ENCODE measurements at places on chromosomes 16 and 17.

DNA sequence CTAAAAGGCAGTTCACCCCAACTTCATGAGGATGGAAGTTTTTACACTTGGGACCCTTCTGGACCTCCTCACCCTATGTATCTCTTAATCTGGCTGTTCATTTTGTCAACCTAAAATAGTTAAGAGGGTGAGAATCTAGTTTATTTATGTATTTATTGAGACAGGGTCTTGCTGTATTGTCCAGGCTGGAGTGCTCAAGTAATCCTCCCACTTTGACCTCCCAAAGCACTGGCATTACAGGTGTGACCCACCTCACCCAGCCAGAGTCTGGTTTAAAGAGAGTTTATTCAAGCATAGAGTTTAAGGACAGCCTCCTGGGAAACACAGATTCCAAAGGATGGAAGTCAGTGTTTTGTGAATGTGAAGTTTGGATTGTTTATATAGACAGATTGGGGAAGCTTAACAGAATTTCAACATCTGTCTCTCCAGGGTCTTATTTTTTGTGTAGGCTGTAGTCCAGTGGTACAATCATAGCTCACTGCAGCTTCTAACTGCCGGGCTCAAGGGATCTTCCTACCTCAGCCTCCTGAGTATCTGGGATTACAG lies 8.0 kb upstream of the APPBP2 start:
- no peak for DNase-seq

- DNase-seq: no peak
Observed at GRCh38 chr16:20681821-20682760, 15.4 kb downstream of the ACSM1 start.

DNA sequence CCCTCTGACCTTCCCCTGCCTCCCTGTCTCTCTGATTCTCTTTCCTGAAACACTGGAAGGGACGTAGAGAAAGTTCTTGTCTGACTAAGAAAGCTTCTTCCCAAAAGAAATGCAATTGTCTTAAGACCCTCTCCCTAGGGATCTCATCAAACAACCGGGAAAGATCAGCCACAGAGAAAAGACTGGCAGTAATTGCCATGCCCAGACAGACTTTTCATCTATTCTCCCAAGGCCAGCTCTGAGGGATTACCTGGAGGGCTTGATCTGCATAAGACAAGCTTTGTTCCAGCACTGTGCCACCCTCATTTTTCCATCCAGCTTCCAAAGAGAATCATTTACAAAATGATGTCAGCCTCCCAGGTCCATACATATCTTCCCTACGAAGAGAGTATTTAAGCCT lies 38.8 kb upstream of the HS3ST3A1 start:
- no peak for DNase-seq

DNA sequence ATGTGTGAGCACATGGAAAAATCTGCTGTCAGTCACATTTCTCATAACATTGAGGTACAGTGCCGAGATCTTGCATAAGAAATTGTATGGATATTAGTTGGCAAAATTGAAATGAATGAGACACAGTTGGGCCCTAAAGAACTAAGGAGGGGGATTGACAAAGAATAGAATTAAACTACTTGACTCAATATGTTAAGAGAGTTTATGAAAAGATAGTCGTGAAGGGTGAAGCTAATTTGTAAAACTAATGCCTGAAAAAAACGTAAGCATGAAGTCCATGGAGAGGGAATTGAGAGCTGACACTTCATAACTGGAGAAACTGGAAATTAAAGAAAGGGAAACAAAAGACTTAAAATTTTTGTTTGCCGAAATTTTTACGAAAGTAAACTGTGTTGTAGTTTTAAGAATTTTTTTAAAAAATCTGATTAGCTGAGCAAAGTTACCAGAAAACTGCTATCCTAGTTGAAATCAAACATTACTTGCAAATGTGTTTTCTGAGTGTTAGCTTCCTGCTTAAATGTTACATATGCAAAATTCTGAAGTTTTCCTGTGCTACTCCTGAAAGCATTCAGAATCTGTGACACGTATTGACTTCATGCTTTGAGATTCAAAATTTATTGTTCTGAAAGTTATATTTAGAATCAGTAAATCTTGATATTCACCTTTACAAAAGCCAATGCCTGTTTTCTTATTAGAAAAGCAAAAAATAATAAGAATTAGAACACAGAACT lies 239.9 kb downstream of the PHKB start:
- no peak for DNase-seq

GRCh38 chr16:11320170-11320569 lies 25.1 kb upstream of the RMI2 start:
- no peak for DNase-seq

DNA sequence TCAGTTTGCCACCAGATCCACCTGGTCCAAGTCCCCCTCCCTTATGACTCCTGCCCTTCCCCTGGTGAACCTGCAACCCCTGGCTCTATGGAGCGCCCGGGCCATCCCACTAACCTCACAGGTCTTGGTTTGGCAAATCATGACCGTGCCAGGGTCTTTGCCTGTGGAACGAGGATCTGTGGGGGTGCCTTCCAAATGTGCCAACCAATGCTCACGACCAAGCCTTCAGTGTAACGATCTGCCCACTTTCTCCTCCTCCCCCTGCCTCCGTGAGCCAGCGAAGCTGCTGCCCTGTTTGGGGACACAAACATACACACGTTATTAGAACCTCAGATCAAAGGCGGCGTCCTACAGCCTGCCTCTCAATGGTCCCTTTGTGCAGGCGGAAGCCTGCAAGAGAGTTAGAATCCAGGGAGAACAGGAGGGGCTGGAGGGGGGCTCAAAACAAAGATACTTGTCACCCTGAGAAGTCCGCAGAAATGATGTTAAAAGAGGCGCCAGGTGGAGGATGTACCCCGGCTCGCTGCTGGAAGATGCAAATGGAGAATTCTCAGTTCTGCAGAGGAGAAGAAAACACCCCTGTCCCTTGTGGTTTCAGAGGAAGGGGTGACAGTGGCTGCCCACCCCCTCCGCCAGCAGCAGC lies 9.0 kb upstream of the NKD1 start:
- no peak for DNase-seq

GRCh38 chr16:49811644-49812334 lies 44.1 kb downstream of the ZNF423 start:
- DNase-seq: no peak

DNA sequence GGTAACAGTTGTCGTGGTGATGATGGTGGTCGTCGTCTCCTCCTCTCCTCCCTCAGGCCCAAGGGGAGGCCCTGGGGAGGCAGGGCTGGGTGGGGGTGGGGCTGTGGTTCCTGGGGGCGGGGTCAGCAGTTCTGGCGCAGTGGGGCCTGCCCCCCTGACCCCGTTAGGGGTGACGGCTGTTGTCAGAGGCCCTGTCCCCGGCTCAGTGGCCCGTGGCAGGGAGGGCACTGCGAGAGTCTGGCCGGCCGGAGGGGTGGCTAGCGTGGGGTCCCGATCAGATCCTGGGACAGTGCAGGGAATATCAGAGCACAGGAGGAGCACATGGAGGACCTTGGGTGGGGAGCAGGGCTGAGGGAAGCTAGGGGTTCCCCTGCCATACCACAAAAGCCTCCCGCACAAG lies 2.5 kb downstream of the SEZ6L2 start:
- no peak for DNase-seq

GRCh38 chr16:18984435-18985005 lies 786 bp downstream of the TMC7 start:
- no peak for DNase-seq

DNA sequence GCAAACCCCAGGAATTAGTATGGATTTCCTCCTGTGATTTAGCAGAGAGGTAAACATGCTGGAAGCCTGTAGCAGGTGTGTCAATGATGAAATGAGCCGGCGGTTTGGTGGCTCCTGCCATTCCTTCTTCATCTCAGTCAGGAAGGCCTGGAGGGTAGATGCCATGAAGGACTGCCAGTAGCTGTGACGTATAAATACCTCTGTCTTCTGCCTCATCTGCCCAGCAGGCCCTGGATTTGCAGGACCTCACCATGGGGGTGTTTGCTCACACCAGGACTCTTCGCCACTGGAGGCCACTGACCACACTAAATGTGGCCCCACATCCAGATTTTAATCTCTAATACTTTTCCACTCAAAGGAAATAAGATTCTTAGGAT lies 16.1 kb upstream of the SLC4A1 start:
- no peak for DNase-seq

GRCh38 chr16:10981697-10982216 lies 37.4 kb downstream of the CLEC16A start:
- no peak for DNase-seq

GRCh38 chr17:28498652-28499363 lies 7.3 kb upstream of the FOXN1 start:
- DNase-seq: no peak

GRCh38 chr17:62670202-62670821 lies 42.8 kb downstream of the MRC2 start:
- peak; percentile 82 for DNase-seq

DNA sequence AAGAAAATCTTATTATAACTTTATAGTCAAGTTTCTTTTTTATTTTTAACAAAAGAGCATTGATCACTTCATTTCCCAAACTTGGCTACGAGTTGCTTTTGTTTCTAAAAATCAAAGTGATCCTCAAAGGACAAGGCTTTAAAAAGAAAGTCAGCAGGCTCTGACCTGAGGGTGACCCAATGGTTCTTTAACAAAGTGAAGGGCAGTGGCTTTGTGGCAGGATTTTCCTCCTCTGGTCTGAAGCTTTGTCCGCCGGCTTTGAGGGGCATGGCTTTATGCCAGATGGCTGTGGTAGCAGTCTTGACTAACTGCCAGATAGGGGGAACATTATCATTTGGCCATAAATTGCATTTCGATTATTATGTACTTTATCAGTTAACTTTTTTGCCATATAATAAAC lies 28.5 kb downstream of the IQCK start:
- DNase-seq: no peak

DNA sequence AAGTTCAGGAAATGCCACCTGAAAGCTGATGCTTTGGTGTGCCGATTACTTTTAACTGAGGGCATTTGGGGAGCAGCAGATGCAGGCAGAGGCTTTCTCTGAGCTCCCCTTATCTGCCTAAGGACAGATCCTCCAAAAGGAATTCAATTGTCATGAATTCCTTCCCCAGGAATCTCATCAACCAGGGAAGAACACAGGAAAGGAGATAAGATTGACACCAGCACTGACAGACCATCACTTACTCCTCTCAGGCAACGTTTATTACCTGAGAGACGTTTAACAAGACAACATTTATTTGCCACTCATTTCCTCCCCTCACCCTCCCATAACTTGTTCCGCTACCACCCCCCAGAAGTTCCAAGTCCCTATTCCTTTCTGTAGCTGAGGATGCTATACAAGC lies 17.6 kb upstream of the CDRT4 start:
- no peak for DNase-seq

- no peak for DNase-seq
Observed at GRCh38 chr16:55642611-55643010, 13.2 kb upstream of the SLC6A2 start.

DNA sequence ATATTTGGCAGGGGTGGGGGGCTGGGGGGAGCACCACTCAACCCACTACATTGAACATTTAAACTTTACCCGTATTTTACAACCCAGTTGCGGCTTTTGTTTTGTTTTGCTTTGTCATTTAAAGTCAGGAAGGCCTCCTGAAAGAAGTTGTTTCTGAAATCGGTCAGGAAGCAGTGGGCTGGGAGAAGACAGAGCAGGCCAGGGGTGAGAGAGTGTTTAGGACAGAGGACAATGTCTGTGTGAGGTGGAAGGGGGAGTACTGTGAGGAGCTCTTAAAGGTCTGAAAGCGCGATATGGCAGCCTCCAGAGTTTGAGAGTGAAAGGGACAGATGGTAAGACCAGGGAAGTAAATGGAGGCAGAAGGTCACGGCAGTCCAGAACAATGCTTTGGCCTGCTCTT lies 6.1 kb upstream of the WFIKKN2 start:
- DNase-seq: no peak

- peak; percentile 14 for DNase-seq
Observed at GRCh38 chr16:13873835-13874438, 46.0 kb upstream of the ERCC4 start.

GRCh38 chr16:53549970-53550690 lies 47.1 kb upstream of the AKTIP start:
- DNase-seq: peak; percentile 82

GRCh38 chr16:88132836-88133506 lies 181.7 kb downstream of the BANP start:
- no peak for DNase-seq

GRCh38 chr16:48540222-48540900 lies 69.6 kb downstream of the N4BP1 start:
- no peak for DNase-seq

DNA sequence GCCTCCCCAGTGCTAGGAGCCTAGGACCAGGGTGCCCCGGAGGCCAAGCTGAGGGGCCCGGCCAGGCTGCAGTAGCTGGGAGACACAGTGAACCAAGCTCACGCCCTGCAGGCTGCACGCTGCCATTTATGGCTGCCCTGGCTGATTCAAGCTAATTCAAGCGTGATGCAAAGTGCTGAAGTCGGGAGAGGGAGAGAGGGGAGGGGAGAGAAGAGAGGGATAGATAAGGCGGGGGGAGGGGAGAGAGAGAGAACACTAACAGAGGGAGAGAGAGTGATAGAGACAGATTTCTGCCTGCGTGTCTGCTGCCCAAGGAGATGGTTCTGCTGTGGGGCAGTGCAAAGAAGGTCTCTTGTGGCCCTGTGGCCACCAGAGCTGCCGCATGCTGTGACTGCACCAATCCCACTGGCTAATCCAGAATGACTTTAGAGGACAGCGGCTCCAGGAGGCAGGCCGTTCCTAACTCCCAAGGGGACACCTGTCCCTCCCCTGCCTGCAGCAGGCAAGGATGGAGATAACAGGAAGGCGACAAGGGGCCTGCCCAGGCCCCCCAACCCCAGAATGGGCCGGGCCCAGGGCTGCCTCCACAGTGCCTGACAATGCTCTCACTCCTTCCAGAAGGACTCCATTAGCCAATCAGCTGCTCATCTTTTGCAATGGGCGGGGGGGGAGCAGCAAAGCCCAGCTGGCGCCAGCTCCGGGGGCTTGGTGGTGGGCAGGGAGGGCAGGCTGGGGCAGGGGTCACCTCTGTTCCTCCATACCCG lies 12.9 kb downstream of the MXRA7 start:
- DNase-seq: no peak

DNA sequence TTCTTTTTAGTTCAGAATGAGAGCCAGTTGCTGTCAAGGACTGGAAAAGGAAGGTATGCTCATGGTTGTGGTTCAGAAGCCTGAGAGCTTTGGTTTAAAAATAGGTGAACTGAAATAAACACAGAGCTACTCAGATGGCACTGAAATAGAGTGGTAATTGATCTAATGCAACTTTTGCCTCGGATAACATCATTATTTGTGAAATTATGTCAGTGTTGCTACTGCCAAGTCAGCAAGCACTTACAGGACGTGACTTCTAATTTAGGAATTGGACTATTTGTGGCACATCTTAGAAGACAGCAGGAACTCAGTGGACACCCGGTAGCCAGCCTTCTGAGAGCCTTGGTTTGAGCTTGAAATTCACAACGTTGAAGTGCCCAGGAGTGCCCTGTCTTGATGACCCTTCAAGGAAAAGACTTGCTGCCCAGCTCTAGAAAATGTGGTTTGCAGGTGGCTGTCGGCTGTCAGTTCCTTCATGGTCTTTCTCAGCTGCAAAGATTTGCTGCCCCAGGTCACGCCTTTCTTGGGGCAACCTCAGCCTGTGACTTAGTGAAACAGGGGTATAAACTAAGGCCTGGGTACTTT lies 42.0 kb upstream of the XYLT1 start:
- no peak for DNase-seq

GRCh38 chr17:48551214-48551555 lies 6.3 kb upstream of the HOXB2 start:
- DNase-seq: no peak

- no peak for DNase-seq
Observed at GRCh38 chr16:35559911-35560636, 2100.7 kb downstream of the TP53TG3F start.

GRCh38 chr17:50076591-50077235 lies 18.4 kb upstream of the PDK2 start:
- DNase-seq: no peak

GRCh38 chr16:89993971-89994370 lies 25.3 kb downstream of the DBNDD1 start:
- no peak for DNase-seq
